ENCODE measurements at places on chromosomes 13 and 19. TPM values are rescaled to one million over a fixed set of nuclear protein-coding genes. Genes with fewer than 3 reads are reported as not detected.

GRCh38 chr19:18515959-18516358 lies 5.9 kb downstream of the ELL start:
- no peak overlapping the region for H3K27ac ChIP-seq
- H3K36me3 ChIP-seq, result peaks cover 3% of the 10 kb centered on the region
- H3K27me3 ChIP-seq, result no peaks in the 10 kb centered on the region
- no peak overlapping the region for H3K4me3 ChIP-seq
- DNase-seq, result no peak
- peaks cover 14% of the 10 kb centered on the region for H3K4me1 ChIP-seq

DNA sequence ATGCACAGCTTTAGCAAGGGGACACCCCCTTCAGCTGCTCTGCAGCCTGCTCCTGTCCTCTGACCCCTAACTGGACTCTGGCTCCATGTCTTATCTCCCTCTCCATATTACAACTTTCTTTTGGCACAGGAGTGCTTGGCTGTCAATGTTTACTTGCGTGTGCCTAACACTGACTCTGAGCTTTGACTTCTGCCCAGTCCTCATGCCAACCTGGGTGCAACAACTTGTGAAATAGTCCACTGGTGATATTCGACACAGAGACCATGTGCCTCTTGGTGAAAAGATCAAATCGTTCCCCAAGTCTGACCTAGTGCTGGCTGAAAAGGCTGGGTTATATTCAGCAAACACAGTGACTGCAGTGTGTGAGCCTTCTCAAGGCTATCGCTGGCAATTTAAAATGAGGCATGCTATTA lies 34.1 kb upstream of the KLF12 start:
- no peak overlapping the region for H3K27ac ChIP-seq
- no peak overlapping the region for H3K4me3 ChIP-seq
- H3K4me1 ChIP-seq, result no peaks in the 10 kb centered on the region
- no peak for DNase-seq

- no peaks in the 10 kb centered on the region for H3K36me3 ChIP-seq
- peaks cover 1% of the 10 kb centered on the region for H3K27me3 ChIP-seq
- no peaks in the 10 kb centered on the region for H3K4me1 ChIP-seq
- no peak overlapping the region for H3K27ac ChIP-seq
- DNase-seq, result no peak
- H3K4me3 ChIP-seq, result no peak overlapping the region
These were observed 10.2 kb upstream of the TMEM160 start for GRCh38 chr19:47058621-47059022.

DNA sequence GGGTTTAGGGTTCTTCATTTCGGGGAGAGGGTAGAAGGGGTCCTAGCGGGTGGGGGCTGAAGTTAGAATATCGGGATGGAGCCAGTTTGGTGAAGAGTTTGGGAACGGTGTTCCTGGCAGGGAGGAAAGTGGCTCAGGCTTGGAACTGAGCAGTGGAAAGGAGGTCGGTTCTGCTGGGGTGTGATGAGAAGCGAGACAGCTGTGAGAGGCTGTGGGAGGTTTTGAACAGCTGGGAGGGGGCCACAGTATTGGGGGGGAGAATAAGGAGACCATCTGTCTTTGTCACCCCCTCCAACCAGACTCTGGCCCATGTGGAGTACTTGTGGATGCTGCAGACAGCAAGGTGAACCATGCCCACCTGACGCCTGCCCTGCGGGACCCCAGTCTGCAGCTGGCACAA lies 1.0 kb upstream of the TM6SF2 start:
- peaks cover 25% of the 10 kb centered on the region for H3K27me3 ChIP-seq
- no peak for DNase-seq
- H3K4me1 ChIP-seq, result peaks cover 3% of the 10 kb centered on the region
- H3K4me3 ChIP-seq, result no peak overlapping the region
- peaks cover 20% of the 10 kb centered on the region for H3K36me3 ChIP-seq
- no peak overlapping the region for H3K27ac ChIP-seq

DNA sequence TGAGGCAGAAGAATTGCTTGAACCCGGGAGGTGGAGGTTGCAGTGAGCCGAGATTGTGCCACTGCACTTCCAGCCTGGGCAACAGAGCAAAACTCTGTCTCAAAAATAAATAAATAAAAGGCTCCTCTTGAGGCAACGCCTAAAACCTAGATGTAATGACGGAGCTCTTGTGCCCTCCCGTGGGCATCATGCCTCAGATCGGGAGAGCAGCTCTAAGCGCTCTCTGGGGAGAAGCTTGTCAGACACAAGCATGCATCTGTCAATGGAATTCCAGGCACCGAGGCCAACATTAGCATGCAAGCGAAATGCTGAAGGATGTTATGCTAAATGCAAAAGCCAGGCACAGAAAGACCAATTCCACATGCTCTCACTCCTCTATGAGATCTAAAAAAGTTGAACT lies 45.6 kb upstream of the MRI1 start:
- H3K4me3 ChIP-seq, result no peak overlapping the region
- H3K27me3 ChIP-seq, result peaks cover 11% of the 10 kb centered on the region
- H3K27ac ChIP-seq, result no peak overlapping the region
- peaks cover 2% of the 10 kb centered on the region for H3K4me1 ChIP-seq
- no peaks in the 10 kb centered on the region for H3K36me3 ChIP-seq
- DNase-seq, result no peak

GRCh38 chr13:36608474-36608873 lies 65.3 kb upstream of the SERTM1 start:
- H3K27me3 ChIP-seq, result no peaks in the 10 kb centered on the region
- no peak for DNase-seq
- H3K27ac ChIP-seq, result no peak overlapping the region
- no peaks in the 10 kb centered on the region for H3K4me1 ChIP-seq
- no peaks in the 10 kb centered on the region for H3K36me3 ChIP-seq

The SLC46A3 gene
- 3.1 TPM for total RNA-seq

- H3K27me3 ChIP-seq, result peaks cover 16% of the 10 kb centered on the region
- H3K4me1 ChIP-seq, result peaks cover 15% of the 10 kb centered on the region
- no peak within 1 kb of the TSS for H3K27ac ChIP-seq
- DNase-seq, result no peak
- H3K36me3 ChIP-seq, result no peaks in the 10 kb centered on the region
- H3K4me3 ChIP-seq, result no peak within 1 kb of the TSS
These were observed at the start of gene B3GNT3 for GRCh38 chr19:17794731-17795494. TSS of gene B3GNT3 (plus strand) at chr19:17795138. CDS start at chr19:17807808, 12,670 bp downstream.

The CYP2A7 gene
- not detected for total RNA-seq

GRCh38 chr19:32677657-32678056 lies 2.0 kb downstream of the RGS9BP start:
- DNase-seq, result no peak
- H3K4me1 ChIP-seq, result peaks cover 19% of the 10 kb centered on the region
- peaks cover 23% of the 10 kb centered on the region for H3K27me3 ChIP-seq
- no peak overlapping the region for H3K4me3 ChIP-seq

Measured in activated T-helper 2 cell treated with anti-CD3 and anti-CD28 coated beads, Interferon-gamma antibody, Interleukin-2, Interleukin-4, amounts not matched to agents 10 μg/mL and 5 μg/mL and 100 μg/mL, durations not matched to agents 14 hours and 24 hours and 36 hours (primary cell).